Metanephros (tissue), 2 donors: ENCODE measurements at places on chromosomes 5 and 9. TPM values are rescaled to one million over a fixed set of nuclear protein-coding genes. Genes with fewer than 3 reads are reported as not detected.

Gene SV2C
- total RNA-seq = 0.18 TPM

Gene GRXCR2
- total RNA-seq = 0.29 TPM

Gene RLN2
- 1.3 TPM for total RNA-seq

Gene CMYA5
- 72.5 TPM for total RNA-seq

Gene TSSK1B
- total RNA-seq = 0.70 TPM

Gene TLX3
- not detected for total RNA-seq

Gene DOCK8
- total RNA-seq = 26.6 TPM

Gene PDE6A
- 0.06 TPM for total RNA-seq
